ENCODE measurements at places on chromosomes 16 and 17.
A peak's percentile ranks its signal among the peaks of the same experiment; 100 is the strongest.

DNA sequence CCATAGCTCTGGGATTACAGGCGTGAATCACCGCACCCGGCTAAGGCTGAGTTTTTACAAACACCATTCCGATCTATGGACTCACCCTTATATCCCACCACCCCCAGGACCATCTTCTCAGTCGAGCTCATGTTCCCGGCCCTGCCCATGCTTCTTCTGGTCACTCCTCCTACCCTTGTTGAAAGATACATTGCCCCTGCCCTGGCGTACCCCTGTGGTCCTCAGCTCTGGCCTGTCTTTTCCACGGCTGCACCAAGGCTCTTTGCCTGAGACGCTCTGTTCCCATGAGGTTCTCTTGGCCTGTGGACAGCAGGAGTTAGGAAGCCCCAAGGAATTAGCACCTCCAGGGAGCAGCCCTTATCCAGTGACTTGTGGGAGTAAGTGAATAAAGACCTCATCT, 379.4 kb upstream of the TNRC6C start:
- DNase-seq, result no peak

DNA sequence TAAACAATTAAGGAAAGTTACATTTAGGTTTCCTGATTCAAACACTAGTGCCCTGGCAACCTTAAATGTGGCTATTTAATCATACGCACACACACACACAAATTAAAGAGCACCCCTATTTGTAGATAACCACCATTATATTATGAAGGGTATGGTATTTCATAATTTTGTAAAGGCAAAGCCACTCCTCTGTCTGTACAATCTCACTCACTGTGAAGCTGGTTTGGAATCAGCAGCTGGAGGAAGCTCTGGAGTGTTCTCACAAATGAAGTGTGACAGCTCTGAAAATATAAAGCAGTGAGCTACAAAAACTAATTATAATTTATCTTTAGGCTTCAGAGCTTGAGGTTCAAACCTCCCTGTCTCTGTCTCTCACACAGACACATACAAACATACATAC, 57.9 kb upstream of the KCNJ16 start:
- DNase-seq, result no peak

DNA sequence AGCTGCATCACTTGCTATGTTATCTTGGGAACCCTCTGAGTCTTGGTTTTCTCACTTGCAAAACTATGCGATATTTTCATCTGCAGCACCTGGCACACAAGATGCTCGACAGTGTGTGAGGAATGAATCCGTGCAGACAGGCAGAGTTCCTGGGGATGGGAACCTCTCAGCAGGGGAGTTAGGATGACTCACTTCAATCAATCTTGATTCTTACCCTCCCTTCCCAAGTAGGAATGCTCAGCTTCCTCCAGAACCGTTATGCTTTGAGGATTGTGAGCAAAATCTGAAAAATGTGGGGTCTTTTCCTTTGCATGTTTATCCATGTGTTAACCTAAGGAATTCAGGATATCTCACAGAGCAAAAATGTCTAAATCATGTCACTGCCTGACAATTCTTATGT, 68.9 kb upstream of the HNF1B start:
- DNase-seq, result peak; percentile 38

- DNase-seq, result no peak
These were observed 8.5 kb upstream of the WNT9B start for GRCh38 chr17:46842835-46843234.

GRCh38 chr16:9660898-9661297, 521.3 kb downstream of the GRIN2A start:
- DNase-seq, result no peak

DNA sequence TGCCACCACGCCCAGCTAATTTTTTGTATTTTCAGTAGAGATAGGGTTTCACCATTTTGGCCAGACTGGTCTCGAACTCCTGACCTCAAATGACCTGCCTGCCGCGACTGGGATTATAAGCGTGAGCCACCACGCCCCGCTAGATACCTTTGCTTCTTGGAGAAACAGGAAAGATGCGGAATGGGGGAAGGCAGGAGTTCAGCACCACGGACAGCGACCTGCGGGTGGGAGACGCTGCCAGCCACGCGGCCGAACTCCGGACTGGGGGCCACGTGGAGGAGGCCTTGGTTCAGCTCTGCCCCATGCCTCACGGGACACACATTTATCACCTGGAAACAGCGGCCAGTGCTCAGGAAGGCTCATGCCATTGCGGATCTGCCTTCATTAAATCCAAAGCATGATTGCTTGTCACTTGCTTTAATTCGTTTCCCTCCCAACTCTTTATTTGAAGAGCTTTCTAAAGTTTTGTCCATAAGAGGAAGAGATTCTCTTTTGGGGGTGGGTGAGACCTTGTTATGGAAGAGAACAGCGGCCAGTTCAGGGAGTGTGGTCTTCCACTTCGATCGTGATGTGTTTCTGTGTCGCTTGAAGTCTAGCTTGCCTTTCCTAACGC, 219.9 kb downstream of the ENGASE start:
- DNase-seq, result peak; percentile 18
